Stimulated activated CD4-positive, alpha-beta T cell treated with anti-CD3 and anti-CD28 coated beads, Interleukin-12 subunit alpha, Interleukin-12 subunit beta, amount 100 ng/mL, for 4 hours (primary cell): ENCODE measurements at places on chromosomes 1 and 21.

DNA sequence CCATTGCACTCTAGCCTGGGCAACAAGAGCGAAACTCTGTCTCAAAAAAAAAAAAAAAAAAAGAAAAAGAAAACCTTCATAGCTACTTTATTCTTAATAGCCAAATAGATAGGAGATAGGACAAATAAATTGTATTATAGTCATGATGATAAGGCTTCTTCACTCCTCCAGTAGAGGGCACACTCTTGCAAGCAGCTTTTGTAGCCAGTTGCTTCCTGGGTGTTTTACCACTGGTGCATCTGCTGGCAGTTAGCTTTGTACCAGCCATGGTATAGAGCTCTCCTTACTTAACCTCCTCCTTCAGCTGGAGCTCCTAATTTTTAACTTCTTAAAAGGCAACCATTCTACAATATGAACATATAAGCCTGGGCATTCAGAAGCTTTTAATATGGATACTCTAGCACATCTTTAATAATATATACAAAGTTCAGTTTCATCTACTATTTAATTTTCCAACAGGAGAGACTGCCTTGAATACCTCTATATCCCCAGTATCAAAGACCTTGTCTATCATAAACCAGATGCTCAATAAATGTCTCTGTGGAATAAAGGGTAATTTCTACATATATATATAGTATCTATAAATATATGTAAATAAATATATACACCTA, 35.8 kb downstream of the EVI5 start:
- peak; percentile 10 for DNase-seq

DNA sequence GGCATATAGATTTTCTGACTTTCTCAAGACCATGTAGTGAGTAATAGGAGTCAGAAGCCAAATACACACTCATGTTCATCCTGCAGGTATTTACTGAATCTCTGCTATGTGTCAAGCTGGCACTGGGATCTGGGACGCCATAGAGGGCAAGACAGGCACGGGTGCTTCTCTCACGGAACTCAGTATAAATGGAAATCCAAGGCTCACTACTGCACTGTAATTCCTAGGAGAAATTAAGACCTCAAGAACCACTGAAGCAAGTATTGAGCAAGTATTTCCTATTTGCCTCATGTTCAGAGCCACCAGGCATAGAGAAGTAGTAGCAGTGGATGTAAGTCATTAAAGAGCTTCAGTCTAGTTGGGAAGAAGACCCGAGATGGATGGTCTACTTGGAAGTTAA, 38.9 kb downstream of the EIF2D start:
- no peak for DNase-seq

- DNase-seq: no peak
These were observed 1.6 kb downstream of the C1orf21 start for GRCh38 chr1:184388319-184388889.

DNA sequence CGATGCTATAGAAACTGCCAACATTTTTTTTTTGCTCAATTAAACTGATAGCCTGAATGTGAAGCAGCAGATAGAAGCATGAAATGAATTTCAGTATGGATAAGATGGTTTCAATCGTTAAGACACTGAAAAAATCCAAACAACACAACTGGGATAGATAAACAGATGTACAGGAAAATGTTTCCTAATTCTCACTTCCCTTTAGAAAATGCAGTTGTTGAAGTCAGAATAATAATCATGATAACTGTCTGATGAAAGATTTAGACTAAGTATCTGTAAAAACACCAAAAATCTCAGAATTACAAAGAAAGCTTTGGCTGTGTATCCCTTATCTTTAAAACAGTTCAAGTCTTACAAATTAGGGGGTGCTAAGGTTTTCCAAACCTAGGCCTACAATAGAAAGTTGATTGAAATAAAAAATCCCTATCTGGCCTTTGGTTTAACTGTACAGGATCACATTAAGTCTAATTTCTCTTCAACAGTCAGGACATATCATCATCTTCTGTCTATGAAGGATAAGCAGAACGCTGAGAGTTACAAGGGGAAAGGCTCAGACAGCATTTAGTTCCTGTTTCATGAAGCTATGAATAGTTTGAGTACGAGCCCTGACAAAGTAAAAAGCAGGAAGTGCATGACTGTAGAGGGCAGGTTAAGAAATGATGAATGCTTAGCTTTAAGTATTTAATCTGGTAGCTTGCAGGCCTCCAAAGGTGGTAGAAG, 203.2 kb downstream of the APP start:
- DNase-seq: no peak

- DNase-seq: no peak
These were observed 852.9 kb upstream of the ADGRL4 start for GRCh38 chr1:79859212-79859948.

DNA sequence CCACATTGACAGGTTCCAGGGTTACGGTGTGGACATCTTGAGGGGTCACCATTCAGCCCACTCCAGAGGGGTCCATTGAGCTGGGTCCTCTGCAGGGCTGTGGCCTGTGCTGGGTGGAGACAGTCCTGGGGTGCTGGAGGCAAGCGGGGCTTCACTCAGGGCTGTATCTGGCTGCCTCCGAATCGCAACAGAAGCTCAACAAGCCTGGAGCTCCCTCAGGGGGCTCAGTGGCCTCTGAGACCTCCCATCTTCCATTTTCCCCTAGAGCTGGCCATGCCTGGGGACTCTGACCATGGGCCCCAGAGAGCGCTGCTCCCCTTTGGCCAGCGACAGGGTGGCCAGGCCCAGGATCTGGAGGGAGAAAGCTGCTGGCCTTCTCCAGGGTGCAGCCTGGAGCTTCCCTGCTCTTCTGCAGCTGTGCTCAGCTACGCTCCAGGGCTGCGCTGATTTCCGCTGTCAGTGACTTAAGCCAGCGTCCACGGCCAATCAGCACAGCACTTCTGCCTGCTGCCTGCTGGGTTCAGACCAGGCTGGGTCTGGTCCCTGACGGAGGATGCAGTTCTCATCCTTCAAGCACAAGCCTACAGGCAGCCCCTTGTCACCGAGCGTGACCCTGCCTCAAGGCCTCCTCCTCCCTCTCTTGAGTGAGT, 45.0 kb upstream of the ADARB1 start:
- DNase-seq: no peak

- DNase-seq: no peak
These were observed 45.3 kb upstream of the MTF2 start for GRCh38 chr1:93033785-93034184.

DNA sequence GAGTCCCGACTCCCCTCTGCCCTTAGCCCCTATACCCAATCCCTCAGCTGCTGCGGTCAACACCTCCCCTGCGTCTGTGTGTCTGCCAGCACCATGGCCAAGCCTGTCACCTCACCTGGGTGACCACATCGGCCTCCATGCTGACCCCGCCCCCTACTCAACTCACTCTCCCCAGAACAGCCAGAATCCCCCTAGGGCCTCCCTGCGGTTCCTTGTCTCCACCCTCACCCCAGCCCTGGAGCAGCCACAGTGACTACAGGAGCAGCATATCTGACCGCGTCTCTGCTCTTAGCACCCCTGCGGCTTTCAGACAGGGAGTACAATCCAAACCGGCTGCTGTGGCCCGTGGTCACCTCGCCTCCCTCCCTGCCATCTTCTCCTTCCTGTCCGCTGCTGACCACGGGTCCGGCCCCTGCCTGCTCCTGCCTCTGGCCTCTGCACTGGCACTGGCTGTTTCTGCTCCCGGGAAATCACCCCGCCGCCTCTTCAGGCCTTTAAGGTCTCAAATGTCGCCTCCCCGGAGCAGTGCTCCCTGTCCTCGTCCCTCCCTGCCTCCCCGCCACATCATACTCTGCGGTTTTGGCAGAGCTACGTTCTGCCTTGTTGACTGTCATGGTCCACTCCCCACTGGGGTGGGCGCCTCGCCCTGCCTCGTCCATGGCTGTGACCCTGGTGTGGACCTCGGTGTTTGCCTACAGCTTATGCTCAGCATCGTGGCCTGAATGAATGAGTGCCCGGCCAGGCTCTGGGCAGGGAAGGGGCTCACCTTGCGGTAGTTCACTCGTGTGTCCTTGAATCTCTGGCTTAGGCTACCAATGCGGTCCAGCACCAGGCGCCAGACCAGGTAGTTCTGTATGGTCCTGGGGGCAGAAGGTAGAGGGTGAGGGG, 11.1 kb downstream of the PRXL2B start:
- no peak for DNase-seq

DNA sequence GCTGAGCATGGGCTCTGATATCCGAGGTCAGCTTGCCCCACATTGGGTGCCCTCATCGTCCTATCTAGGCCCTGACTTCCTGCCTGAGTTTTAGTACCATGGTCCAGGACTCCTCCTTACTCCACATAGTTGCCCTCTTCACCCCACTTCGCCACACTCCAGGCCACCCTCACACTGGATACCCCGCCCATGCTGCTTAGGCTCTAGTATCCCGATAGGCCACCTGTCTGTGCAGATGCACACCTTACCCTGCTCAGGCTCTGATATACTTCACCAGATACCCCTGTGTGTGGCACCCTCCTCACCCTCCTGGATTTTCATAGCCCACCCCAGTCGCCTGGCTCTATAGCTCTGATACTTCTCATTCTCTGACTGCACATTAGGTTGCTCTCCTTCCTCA, 145.5 kb upstream of the SERTAD4 start:
- DNase-seq: no peak

DNA sequence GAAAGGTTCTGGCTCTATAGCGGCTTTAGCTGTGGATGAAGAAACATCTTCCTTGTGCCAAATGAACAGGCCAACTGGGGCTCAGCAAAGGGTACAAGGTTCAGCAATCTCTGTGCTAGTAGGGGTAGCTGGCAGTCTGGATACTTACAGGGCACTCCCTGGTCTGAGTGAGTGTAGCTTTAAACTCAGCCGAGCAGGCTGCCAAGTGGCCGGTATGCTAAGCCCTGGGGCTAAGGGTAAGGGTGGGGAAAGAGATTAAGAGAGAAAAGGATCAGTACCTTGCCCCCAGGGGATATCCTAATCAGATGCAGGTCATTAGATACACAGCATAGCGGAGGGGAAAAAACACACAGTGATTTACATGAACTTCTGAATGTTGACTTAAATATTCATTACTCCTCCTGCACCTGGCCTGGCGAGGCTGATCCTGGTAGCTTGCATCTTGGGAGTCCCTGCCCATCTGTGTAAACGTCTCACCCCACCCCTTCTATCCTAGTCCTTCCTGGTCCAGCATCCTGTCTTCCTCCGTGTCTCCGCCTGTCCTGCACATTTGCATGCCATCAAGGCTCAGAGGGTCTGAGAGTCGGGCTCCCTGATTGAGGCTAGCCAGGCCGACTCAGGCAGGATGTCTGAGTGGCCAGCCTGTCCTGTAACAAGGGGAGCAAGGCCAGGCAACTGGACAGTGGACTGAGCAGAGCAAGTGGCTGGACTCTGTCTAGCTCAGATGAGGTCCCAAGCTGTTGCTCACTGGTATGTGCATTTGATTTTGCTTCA, 39.5 kb upstream of the CNTN2 start:
- no peak for DNase-seq

DNA sequence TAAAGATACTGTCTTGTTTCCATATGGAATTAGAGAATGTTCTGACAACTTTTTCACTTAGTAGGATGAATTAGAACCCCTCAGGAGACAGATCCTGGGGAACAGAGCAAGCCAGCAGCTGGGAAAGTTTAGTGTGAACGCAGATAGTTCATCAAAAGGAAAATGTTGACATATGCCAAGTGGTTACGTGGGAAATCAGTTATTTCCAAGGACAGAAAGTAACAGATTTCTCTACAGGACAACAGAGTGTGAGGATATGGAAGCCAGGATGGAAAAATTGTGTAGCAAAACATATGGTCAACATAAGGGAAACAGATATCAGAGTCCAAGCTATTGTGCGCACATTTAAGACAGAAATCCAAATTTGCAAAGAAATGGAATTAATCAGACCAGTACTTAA, 419.5 kb downstream of the LRRIQ3 start:
- no peak for DNase-seq

DNA sequence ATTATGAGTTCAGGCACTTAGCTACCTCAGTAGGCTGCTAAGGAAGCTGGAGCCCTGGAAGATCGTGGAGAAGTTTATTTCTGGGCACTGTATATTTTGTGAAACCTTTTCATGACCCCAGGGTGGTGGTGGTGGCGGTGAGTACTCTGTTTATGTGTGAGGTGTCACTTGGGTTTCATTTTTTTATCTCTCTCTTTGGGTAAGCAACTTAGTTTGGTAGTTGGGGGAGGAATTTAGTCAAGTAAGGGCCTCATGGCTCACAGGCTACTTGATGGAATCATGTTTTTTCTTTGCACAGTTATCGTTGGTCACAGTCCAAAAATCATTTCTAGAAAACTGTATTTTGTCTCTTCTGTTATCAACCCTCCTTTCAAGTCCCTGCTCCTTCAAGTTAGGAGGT, 33.9 kb downstream of the C1orf141 start:
- no peak for DNase-seq

DNA sequence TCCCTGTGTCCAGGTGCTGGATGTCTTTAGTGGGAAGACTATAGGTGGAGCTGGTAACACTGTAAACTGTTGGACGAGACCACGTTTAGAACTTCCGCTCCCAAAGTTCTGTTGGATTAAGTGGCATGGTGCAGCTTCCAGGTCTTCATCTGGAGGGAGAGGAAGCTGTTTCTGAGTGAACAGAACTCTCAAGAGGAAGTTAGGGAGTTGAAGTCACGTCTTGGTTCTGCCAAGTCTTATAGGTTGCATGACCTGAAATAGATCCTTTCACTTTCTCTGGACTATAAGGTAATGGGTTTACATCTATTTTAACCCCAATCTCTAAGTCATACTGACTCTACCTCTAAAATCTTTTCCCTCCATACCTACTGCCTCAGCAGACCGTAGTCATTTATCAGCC, 97.4 kb upstream of the TNR start:
- no peak for DNase-seq

- no peak for DNase-seq
These were observed 143.9 kb upstream of the HMGB4 start for GRCh38 chr1:33719771-33720670.

GRCh38 chr1:24416666-24417391, 1.2 kb downstream of the NIPAL3 start:
- no peak for DNase-seq

GRCh38 chr1:39103328-39104157, 77.4 kb downstream of the NDUFS5 start:
- DNase-seq: no peak

DNA sequence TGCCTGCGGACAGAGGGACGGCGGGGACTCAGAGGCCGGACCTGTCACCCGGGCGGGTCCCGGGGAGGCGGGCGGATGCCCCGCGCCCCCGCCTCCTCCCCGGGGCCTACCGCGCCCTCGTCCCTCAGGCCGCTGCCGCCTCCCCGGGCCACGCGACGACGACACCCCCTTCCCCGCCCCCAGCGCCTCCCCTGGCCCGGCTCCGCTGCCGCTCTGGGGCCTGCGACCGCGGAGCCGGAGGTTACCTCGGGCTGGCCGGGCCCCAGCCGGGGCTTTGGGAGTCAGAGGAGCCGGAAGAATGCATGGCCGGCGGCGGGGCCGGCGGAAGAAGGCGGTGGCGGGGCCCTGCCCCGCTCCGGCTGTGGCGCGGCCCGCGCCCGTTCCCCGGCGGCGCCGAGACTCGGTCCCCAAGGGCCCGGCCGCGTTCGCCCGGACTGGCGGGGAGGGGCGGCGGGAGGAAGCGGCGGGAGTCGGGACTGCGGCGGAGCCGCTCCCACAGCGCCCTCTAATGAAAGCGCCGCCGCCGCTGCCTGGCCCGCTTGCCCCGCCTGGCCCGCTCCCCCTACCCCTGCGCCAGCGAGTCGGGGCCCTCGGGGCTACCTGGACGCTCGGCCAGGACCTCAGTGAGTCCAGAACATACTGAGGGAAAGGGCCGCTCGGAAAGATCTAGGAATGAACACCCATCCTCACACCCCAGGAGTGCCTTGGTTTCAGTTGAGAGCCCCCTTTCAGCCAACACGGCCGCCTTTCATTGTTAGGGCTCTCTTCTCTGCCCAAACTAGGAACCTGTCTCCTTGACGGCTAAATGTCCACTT, at the start of gene LPGAT1:
LPGAT1 (minus strand) TSS at position 436 of the 815 bp plus-strand sequence. CDS start 1,467 bp downstream, outside the sequence.
- DNase-seq: peak; percentile 71
